ENCODE measurements at places on chromosomes 3 and 15.

DNA sequence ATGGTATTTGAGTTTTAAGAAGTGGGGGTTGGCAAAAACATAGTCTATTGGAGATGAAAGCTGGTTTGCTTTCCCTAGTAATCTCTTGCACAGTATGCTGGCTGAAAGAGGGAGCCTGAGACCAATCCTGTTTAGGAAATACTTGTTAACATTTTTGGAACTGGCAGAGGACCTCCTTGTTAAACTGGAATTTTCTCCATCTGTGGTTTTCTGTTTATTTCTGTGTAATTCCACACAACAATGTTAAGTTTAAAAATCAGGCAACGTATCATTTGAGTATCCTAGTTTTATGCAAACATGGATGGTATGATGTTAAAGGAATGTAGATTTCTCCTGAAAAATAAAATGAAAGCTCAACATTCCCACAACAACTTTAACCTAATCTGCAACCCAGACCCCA, 536.0 kb upstream of the TBL1XR1 start:
- no peak for DNase-seq

- DNase-seq: no peak
Measured at GRCh38 chr3:42991341-42992315, 12.5 kb downstream of the GASK1A start.

GRCh38 chr3:171768281-171768900, 41.9 kb downstream of the PLD1 start:
- no peak for DNase-seq

DNA sequence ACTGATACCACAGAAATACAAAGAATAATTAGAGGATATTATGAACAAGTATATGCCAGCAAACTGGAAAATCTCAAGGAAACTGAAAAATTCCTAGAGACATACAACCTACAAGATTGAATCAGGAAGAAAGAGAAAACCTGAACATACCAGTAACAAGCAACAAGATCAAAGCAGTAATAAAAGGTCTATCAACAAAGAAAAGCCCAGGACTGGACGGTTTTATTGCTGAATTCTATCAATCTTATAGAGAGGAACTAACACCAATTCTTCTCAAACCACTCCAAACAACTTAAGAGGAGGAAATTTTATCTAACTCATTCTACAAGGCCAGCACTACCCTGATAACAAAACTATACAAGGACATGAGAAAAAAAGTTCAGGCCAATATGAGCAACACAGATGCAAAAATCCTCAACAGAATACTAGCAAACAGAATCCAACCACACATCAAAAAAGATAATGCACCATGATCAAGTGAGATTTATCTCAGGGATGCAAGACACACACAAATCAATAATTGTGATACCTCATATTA, 71.1 kb upstream of the IMPG2 start:
- DNase-seq: no peak

DNA sequence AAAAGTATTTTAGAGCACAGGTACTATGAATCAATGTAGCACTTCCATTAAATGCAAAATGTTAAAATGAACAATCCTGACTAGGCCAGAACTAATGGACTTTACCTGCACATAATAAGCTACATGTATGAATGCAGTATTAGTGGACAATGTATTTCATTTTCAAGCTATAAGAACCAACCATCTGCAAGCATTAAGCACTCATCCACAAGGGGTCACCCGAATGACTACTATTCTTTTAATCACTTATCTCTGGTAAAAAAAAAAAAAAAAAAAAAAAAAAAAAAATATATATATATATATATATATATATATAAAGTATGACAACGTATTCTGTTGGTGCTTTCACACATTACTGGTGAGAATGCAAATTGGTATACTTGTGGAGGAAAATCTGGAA, 7.2 kb downstream of the HERC1 start:
- DNase-seq: peak; percentile 71

- peak; percentile 35 for DNase-seq
Measured at GRCh38 chr3:35537265-35537664, 102.1 kb upstream of the ARPP21 start.

- DNase-seq: no peak
Measured at GRCh38 chr3:65400899-65401298, 637.8 kb downstream of the MAGI1 start.

DNA sequence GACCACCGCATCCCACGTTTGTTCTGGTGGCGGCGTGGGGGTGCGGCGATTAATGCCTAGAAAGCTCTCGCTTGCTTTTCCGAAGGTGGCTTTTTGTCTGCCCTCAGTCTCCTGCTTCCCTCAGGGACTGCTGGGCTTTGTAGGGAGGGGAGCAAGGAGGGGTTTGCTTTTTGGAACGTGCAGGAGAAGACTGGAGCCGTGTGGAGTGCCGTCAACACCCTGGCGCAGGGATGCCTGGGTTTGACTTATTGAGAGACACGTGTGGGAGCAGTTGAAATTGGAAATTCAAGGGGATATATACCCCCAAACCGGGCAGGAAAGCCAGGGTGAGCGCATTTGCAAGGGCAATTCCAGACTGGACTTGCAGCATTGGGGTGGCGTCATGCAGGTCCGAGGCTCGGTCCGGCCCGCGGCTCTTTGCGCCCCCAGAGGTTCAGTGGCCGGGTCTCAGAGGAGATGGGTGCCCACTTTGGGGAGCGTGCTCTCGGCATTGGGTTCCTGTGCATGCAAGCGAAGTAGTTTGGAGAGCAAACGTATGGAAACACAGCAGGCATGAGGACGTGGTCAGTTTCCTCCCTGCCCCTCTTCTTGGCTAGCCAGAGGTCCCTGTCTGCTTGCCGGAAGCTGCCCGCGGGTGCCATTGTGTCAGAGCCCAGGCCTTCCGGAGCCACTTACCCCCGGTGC, 2.1 kb downstream of the EPHB1 start:
- DNase-seq: no peak

- peak; percentile 57 for DNase-seq
Measured at GRCh38 chr3:112649478-112649735, 8.5 kb upstream of the CCDC80 start.

GRCh38 chr3:192943393-192943792, 25.7 kb upstream of the MB21D2 start:
- DNase-seq: no peak

Data from choroid plexus epithelial cell (primary cell).